ENCODE measurements at places on chromosomes 3 and 15.

DNA sequence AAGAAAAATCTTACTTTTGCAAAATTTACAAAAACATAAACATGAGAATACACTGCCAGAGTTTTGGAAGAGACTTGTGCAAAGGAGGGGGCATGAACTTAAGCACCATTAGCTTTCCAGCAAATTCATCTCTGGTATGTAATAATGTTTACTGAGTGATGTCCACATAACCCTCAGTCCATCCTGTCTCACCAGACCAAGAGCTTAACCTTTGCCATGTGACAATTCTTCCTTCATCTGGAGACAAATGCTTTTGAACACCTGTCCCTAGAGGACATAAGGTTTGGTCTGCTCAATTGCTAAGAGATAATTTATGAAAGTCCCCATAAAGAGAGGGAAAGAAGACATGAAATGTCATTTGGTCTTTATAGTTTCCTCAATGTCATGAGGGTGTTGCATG, 412.3 kb downstream of the ERC2 start:
- DNase-seq, result no peak

DNA sequence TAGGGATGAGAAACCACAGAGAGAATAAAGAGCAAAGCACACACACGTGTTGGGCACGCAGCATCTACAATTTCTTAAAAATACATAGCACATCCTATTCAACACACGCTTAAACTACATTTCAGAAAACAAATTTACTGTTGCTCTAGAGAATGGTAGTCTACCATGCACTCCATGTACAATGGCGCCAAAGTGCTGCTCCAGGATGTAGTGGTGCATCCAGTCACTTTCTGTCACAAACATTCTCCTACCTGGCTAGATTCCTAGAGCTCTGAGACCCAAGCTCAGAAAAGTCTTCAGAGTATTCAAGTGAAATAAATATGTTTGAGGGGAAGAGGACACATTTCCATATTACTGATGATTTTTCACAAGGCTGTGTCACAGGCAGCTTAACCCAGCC, 374.3 kb downstream of the CTNNB1 start:
- DNase-seq, result no peak

DNA sequence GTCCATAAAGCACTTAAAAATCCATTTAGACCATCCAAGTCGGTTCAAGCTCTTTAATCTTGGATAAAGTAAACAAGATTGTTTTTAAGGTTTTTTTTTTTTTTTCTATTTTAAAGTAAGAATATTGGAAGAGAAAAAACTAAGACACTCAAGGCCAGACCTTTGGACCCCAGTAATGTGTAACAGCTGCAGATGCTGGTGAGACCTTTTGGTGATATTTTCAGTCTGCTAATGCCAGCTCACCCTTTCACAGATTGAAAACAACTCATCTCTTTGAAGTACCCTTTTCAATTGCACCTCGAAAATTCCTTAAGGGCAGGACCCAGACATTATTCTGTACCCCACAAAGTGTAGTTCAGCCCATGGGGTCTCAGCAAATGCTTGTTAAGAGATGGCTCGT, 260.7 kb upstream of the CTNNB1 start:
- no peak for DNase-seq

- peak; percentile 36 for DNase-seq
Observed at GRCh38 chr3:146502887-146503460, 33.6 kb upstream of the PLSCR2 start.
